ENCODE measurements at places on chromosomes 2 and 18.
A peak's percentile ranks its signal among the peaks of the same experiment; 100 is the strongest.

GRCh38 chr2:36407413-36407812, 51.8 kb downstream of the CRIM1 start:
- DNase-seq, result no peak

GRCh38 chr2:226434702-226435101, 364.9 kb downstream of the IRS1 start:
- no peak for DNase-seq

GRCh38 chr2:197873293-197873701, 68.9 kb downstream of the PLCL1 start:
- DNase-seq, result peak; percentile 60

GRCh38 chr2:221426929-221427328, 145.2 kb downstream of the EPHA4 start:
- no peak for DNase-seq

GRCh38 chr2:79219383-79219988, 59.9 kb upstream of the REG3A start:
- peak; percentile 5 for DNase-seq

DNA sequence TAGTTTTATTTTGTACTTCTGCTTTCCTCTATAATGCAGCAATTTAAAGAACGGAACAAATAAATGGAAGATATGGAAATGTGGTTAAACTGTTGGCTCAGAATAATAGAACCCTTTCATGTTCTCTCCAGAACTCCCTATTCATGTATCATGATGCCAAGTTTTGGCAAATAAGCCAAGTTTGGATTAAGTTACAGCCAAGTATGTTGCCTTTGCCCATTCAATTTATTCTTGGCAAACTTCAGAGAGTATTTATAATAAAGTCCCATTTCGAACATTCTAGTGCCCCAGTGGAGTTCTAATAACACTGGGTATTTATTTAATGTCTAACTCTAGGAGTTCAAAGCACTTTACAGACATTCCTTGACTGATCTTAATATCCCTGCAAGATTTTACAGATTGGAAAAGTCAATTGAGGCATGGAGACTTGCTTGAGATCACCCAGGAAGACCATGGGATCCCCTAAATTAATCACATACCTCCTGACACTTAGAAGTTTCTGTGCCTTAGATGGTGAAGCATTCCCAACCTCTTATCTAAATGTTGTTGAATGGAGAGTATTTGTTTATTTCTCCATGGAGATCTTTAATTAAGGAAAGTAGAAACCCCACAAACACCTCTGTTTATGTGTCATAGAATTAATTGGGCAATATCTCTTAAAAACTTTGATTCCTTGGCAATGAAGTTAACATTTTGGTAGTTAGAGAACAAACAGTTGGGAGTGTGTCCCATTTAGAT, 106.7 kb downstream of the ACKR3 start:
- no peak for DNase-seq

DNA sequence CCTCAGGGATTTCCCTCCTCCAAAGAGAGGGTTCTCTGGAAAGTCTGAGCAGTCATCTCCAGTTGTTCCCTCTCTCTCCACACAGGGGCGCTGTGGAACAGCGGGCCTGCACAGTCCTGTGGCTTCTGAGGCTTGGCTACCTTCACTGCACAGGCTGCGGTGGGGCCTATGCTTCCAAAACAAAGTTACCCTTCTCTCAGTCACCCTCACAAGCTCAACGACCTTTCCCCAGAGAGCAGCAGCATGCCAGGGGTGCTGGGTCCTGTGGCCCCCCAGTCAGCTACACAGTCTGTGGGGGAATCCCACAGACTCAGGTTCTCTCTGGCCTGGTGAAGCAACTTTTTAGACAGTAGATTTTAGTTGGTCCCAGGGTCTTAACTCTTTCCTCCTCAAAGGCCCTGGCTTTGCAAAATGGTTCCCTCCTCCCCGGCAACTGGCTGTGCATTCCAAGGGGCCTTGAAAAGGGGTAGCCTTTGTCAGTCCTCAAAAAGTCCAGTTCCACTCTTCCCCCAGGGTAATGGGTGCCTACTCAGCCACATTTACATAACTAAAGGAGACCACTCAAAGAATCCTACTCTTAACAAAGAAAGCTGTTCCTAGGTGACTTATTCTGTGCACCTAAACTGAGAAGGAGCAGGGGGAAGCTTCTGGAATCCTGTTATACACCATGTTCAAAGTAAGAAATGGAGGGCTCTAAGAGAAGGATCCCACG, 14.9 kb downstream of the B3GNT7 start:
- no peak for DNase-seq

DNA sequence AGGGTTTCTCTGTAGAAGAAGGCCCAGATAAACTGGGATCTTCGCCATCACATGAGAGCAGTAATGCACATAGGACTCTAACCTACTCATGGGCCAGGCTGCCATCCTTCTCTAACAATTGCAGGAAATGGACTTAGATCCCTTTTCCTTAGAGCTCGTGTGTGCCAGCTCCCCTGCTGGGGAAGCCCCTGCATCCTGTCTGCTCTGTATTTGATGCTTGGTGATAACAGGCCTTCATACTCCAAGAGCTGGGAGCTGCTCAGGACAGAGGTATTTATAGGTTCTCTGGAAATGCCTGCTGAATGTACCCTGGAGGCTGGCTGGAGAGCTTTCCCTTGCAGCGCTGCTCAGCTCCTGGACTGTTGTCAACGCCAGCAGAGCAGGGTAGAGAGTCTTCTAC, 249.6 kb downstream of the MTX2 start:
- DNase-seq, result no peak

DNA sequence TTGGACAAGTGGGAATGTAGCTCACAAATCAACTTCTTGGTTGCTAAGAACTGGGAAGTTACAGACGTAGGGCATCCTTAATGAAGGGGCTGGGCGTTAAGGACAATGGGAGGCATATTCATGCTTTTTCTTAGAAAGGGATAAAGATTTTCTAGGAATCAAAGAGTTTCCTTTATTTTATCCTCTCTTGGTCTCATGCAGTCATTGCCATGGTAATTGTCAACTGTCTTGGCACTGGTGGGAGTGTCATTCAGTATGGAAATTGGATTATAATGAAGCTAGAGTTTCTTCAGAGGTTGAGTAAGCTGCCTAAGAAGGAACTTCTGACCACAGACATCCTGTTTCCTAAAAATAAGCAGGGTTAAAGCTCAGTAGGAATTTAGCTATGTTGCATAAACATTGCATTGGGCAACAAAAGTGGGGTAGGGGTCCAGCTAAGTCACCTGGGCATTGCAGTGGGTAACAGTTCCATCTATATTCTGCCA, 114.0 kb downstream of the LYPD6B start:
- no peak for DNase-seq

DNA sequence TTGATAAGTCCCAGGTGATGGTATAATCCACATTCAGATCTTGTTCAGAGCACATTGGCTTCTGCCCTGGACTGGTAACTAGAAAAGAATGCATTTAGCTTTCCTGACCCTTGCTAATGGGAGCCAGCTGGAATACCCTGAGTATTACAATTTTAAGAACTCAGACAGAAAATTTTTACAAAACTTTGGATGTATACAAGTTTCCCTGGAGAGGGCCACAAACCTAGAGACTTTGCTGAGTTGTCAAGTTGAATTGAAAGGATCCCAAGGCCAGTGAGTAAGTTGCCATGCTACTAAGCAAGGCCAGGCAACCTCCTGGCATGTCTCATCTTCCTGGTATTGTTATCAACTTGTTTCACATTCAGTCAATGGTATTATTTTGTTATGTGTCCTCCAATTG, 20.0 kb upstream of the NABP1 start:
- DNase-seq, result no peak

DNA sequence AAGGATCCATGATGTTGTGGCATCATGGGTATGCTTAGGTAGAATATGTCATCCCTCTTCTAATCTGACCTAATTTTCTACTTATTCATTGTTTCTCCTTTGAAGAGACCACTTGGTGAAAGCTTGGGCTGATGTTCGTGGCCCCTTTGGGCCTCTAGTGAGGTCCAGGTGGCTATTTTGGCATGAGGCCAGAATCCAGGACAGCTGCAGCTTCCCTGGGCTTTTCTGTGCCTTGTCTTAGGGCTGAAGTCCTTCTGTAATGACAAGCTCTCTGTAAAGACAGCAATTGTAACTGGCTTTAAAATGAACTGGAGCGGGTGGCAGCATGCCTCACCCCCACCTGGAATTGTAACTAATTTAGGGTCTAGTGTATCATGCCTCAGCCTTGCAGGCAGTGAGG, 15.6 kb upstream of the MC2R start:
- no peak for DNase-seq

- DNase-seq, result no peak
Observed at GRCh38 chr2:67642046-67642382, 244.9 kb downstream of the ETAA1 start.

DNA sequence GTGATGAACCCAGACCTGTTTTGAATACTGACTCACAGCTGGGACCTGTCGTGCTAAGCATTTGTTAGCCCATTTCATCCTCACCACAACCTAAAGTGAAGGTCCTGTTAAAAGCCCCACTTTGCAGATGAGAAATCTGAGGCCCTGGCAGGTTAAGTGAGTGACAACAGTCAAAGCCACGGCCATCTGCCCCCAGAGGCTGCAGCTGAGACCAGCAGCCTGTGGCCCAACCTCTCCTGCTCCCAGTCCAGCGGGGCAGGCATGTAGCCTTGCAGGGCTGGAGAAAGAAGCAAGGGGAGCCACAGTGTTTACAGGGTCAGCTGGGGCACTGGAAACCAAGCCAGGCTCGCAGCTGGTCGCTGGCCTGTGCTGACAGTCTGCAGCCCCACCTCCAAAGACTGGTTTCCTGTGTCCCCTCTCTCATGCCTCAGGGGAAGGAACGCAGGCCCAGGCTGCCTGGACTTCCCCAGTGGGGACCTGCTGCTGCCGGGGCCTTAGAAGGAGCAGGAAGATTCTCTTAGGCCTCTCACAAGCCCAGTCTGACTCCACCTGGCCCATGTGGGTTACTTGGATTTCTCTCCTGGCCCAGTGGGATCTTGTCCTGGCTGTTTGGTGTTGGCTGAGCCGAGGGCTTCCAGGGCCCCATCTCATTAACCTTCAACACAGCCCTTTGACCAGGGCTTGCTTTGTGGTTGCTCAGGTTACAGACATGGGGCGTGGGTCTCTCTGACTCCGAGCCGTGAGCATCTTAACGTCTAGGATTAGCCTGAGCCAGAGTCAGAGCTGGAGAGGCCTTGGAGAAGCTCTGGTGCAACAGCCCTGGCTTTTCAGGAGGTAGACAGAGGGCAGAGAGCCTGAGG, 1.7 kb downstream of the INPP5D start:
- no peak for DNase-seq

DNA sequence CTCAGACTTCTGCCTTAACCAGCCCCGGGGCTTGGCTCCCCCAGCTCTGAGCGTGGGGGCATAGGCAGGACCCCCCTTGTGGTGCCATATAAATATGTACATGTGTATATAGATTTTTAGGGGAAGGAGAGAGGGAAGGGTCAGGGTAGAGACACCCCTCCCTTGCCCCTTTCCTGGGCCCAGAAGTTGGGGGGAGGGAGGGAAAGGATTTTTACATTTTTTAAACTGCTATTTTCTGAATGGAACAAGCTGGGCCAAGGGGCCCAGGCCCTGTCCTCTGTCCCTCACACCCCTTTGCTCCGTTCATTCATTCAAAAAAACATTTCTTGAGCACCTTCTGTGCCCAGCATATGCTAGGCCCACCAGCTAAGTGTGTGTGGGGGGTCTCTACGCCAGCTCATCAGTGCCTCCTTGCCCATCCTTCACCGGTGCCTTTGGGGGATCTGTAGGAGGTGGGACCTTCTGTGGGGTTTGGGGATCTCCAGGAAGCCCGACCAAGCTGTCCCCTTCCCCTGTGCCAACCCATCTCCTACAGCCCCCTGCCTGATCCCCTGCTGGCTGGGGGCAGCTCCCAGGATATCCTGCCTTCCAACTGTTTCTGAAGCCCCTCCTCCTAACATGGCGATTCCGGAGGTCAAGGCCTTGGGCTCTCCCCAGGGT, 5.5 kb downstream of the CTDSP1 start:
- DNase-seq, result no peak

DNA sequence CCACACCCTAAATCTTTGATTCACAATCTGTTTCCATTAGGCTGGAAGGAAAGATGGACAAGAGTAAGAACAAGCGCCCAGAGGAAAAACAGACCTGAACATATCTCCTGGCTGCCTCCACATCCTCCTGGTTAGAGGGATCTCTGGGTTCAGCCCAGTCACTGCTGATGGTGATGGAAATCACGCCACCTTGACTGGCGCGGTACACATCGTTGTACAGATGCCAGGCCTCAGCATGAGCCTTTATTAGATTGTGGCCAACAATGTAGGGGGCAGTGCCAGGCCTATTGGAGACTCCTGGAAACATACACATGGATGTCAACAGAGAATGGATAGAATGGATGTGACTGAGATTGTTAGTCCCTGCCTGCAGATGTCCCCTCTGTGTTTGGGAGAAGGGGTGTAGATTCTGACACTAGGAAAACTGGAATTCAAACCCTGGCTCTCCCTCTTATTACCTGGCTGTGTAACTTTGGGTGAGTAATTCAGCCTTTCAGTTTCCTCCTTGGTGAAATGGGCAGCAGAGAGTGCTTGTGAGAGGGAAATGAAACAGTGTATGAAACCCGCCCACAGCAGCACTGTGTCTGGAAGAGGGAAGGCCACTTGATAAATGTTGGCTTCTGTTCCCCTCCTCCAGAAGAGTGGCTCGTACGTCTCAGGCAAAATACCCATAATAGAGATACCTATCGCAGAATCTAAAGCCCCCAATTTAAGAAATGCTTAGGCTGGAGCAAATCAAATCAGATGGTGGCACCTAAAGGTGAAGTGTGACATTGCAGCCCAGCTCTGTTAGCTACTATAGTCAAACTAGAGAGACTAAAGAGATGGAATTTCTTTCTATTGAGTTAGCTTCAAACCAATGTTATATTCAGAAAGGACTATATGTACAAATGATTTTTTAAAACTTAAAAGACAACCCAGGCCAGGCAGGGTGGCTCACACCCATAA, 36.2 kb downstream of the LCT start:
- no peak for DNase-seq

DNA sequence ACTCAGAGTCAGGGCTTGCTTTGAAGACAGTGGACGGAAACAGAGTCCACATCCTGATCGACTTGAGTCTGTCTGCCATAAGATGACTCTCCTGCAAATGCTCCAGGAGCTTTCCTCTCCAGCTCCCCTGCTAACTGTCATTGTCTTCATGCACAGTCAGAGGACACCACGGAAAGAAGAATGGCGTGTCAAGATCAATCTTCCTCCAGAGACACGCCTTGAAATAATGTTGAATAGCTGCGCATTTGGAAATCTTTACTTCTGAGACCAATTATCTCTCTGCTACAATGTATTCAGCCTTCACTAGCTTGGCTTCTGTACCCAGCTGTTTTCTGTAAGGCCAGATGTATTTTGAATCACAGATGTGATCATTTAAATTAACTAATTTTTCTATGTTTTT, 457.2 kb downstream of the CDH2 start:
- no peak for DNase-seq

GRCh38 chr2:2016651-2017311, 272.5 kb upstream of the PXDN start:
- DNase-seq, result no peak

DNA sequence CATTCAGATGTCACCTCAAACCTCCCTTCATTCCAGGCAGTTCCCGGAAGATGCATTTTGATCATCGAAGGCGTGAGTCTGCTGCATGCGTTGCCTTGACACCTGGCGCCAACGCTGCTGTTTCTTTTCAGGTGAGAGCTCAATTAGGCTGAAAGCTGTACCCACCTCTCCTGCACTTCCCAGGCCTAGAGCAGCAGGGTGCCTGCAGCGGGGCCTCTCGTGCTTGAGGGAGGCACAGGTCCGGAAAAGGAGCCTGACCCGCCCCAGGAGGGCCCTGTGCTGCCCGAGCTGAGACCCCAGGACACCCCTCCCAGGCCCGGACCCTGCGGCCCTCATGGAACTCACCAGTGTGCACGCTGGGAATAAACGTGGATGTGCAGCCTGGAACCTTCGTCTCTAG, 31.4 kb upstream of the KCNG2 start:
- DNase-seq, result no peak

- no peak for DNase-seq
Observed at GRCh38 chr18:48994044-48994651, 43.4 kb upstream of the SMAD7 start.

Data from non-pigmented ciliary epithelial cell (primary cell).